ENCODE measurements at places on chromosomes 5 and 9.

GRCh38 chr5:79663212-79663611 lies 26.4 kb upstream of the CMYA5 start:
- DNase-seq, result no peak

DNA sequence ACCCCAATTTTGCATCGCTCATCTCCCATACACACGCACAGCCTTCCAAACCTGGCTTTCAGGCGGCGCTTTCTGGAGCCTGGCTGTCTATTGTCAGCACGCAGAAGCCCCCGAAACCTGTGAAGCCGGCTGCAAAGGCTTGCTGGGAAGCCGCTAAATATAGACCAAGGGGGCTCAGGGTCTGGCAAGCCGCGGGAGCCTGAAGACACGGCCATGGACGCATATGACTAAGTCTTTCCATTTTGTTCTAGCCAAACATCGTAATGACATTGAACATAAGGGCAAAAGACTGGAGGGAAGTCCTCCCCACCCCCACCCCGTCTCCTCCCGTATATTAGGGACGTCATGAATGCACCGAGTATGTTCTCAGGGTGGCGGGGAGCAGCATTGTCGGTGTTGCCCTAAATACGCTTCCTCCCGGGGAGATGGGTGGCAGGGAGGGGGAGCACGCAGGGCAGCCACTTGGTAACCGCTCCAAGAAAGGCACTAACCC lies 1.1 kb downstream of the CTNND2 start:
- no peak for DNase-seq

GRCh38 chr5:149735066-149735465 lies 5.0 kb downstream of the PPARGC1B start:
- DNase-seq, result peak; percentile 44

GRCh38 chr9:137085920-137086530 lies 760 bp upstream of the MAN1B1 start:
- DNase-seq, result peak; percentile 54

DNA sequence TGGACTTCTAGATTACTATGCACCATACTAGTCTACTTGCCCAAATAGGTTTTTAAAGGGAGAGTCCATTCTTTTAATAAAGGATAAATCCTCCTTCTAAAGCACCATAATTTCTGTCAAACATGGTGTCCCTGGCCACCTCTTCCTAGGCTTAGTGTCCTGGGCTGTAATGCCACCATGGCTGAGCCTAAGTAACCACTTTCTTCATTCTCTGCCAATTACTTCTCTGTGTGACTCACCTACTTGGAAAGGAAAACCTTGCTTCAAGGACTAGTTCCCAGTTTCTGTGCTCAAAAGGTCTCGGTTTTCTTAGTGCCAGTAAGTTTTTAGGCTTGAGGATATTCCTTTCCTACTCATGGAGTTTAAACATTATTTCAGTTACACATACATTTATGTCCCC lies 273.4 kb downstream of the DENND1A start:
- DNase-seq, result peak; percentile 51

DNA sequence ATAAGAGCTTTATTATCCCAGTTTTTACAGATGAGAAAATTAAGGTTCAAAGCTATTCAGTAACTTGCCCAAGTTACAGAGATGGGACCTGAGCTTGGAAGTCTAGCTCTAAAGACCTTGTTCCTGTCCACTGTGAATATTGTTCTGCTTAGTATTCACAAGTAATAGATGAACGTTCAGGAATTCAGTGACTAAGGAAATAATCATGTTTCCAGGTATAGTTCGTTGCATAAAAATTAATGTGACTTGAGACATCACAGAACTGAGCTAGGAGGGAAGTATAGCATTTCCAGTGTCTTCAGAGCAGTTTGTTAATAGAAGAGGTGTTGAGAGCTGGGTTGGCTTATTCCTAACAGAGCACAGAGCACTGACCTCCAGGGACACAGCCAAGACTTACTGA lies 136.1 kb downstream of the FGF1 start:
- DNase-seq, result peak; percentile 47

DNA sequence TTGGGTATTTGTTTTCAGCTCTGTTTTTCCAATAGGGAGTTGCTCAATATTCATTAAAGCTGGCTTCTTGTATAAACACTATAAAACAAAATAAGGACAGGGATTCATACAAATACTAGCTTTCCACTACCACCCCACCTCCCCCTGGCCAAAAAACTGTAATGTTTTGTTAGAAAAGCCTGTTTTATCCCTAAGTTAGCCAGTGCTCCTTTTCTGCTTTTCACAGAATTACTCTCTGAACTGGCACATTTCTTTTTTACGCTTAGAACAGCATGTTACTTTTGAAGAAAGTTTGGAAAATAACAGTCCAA lies 147.4 kb upstream of the DMRT1 start:
- no peak for DNase-seq

GRCh38 chr5:107485184-107485583 lies 185.6 kb downstream of the EFNA5 start:
- DNase-seq, result no peak

- DNase-seq, result peak; percentile 89
Observed at GRCh38 chr5:61330845-61331406, 1.1 kb upstream of the ZSWIM6 start.

DNA sequence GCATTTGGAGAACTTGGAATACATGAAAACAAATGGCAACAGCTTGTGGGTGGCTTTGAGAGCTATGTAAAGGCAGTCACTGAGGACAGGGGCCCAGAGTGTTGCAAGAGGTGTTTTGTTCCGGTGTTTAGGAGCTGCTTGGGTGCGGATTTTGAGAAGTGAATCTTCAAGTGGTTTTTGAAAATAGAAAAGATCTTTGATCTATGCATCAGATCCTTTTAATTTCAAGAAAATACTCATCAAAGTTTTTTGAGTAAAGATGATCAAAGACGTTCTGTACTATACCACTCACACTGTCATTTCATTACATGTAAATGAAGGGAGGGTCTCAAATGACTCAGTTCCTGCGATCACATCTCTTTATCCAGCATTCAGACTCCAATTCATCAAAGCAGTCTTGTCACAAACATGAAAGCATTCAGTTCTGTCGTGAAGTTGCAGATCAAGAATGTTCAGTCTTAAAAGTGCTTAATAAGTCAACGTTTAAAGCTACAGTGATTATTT lies 112.5 kb downstream of the WDR41 start:
- no peak for DNase-seq

GRCh38 chr9:134392900-134393299 lies 66.6 kb downstream of the RXRA start:
- DNase-seq, result no peak

DNA sequence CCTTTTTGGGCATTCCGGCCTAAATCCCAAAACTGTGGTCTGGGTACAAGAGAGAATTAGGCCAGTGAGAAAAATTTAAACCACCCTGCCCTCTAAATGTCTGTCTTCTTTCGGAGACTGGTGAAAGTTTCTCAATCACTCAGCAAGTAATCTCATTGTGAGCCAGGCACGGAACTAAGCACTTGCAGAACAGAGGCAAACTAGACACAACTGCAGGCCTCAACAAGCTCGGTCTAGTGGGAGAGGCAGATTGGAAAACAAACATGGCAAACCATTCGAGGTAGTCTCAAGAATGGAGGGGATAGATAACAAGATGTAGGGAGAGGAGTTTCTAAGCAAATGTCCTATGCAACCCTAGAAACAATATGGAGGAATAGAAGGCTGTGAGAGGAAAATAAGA lies 8.9 kb upstream of the C5orf58 start:
- no peak for DNase-seq

GRCh38 chr5:7856855-7857254 lies 5.9 kb upstream of the CFAP90 start:
- DNase-seq, result peak; percentile 64

GRCh38 chr5:54727874-54728587 lies 210.5 kb downstream of the SNX18 start:
- DNase-seq, result no peak

- no peak for DNase-seq
Observed at GRCh38 chr5:59206132-59206581, 623.3 kb downstream of the RAB3C start.

- DNase-seq, result no peak
Observed at GRCh38 chr5:95883185-95884016, 60.9 kb upstream of the GLRX start.

GRCh38 chr9:82532504-82533180 lies 530.3 kb downstream of the RASEF start:
- DNase-seq, result peak; percentile 26

GRCh38 chr5:111236995-111237394 lies 12.8 kb downstream of the CAMK4 start:
- no peak for DNase-seq

DNA sequence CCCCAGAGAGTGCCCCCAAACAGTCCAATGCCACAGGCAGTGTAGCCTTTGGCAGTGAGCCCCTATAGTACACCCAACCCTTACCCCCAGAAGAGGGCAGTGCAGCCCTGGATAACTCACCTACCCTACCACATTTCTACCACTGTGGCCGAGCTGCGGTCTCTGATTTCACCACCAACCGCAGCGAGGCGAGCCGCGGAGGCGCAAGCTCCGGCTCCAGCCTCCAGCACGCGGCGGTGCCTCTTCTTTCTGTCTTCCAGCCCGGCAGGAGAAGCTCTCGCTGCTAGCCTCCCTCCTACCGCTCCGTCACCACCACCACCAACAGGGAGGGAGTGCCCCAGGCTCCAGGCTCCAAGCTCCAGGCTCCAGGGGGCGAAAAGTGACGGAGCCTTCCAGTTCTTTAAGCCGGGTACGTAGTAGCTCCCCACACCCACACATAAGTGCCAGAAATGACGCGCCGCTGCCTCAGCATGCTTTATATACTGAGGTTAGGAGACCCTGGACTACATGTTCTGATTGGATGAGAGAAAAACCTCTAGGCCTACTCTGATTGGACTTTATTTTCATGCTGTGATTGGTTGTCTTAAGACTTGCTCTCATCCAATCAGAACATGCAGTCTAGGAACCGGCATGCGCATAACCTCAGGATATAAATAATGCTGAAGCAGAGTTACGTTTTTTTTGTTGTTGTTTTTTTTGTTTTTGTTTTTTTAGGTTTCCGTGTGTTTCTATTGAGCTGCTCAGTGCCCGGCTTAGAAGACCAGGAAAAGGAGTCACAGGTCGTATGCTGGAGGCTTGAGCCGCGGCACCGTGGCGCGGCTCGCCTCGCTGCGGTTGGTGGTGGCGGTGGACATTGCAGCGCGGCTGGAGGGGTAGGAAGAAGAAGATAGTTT lies at the start of gene PCAT7:
Gene PCAT7, plus strand, starts transcription at position 645 of the 893 bp plus-strand sequence.
- peak; percentile 86 for DNase-seq

DNA sequence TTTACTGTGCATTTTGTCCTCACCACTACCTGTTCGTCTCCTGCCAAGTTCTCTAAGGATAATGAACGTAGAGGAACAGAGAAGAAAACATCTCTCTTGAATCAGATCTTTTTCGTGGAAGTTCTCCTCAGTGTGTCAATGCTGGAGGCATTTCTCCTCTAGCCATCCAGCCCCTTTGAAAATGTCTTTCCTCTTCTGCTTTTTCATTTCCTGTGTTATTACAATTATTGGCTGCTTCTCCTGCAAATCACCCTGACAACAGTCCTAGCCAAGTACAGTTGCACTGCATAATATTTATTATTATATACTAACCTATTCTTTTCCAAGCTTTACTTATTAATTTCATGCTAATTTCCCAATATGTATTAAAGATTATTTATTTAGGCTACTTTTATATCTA lies 61.8 kb upstream of the TRPM3 start:
- no peak for DNase-seq

- DNase-seq, result no peak
Observed at GRCh38 chr5:50299896-50300295, 141.2 kb downstream of the EMB start.

DNA sequence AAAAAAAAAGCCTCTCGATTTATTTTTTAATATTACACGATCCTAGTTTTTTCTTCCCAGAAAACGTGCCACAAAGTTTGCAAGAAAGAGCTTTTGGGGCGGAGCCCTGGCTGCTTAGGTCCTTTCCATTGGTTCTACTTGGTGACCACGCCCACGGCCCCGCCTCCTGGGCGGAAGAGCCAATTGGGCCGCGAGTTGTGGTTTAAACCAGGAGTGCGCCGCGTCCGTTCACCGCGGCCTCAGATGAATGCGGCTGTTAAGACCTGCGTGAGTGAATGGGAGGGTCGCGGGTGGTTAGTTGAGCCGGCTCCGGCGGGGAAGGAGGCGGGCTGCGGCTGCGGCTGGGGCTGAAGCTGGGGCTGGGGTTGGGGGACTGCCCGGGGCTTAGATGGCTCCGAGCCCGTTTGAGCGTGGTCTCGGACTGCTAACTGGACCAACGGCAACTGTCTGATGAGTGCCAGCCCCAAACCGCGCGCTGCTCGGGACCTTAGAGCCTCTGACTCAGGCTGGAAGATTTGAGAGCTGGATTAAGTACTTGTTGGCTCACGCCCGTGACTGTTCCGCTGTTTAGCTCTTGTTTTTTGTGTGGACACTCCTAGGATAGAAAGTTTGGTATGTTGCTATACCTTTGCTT lies at the start of gene PTTG1:
Gene PTTG1, plus strand, starts transcription at position 231 of the 634 bp plus-strand sequence. CDS start 458 bp downstream, outside the sequence.
- peak; percentile 97 for DNase-seq

GRCh38 chr9:129201289-129201688 lies 23.2 kb upstream of the IER5L start:
- no peak for DNase-seq
